ENCODE measurements at places on chromosomes 16 and 17.

- no peak for DNase-seq
These were observed 129.5 kb downstream of the ANKRD11 start for GRCh38 chr16:89360760-89361435.

GRCh38 chr16:57802341-57803133 lies at the start of gene KIFC3:
TSS of gene KIFC3 (minus strand) at chr16:57802491. CDS start at chr16:57798243, 4,248 bp downstream.
- peak; percentile 56 for DNase-seq

GRCh38 chr16:14501331-14502255 lies 128.5 kb downstream of the PARN start:
- DNase-seq: peak; percentile 97

DNA sequence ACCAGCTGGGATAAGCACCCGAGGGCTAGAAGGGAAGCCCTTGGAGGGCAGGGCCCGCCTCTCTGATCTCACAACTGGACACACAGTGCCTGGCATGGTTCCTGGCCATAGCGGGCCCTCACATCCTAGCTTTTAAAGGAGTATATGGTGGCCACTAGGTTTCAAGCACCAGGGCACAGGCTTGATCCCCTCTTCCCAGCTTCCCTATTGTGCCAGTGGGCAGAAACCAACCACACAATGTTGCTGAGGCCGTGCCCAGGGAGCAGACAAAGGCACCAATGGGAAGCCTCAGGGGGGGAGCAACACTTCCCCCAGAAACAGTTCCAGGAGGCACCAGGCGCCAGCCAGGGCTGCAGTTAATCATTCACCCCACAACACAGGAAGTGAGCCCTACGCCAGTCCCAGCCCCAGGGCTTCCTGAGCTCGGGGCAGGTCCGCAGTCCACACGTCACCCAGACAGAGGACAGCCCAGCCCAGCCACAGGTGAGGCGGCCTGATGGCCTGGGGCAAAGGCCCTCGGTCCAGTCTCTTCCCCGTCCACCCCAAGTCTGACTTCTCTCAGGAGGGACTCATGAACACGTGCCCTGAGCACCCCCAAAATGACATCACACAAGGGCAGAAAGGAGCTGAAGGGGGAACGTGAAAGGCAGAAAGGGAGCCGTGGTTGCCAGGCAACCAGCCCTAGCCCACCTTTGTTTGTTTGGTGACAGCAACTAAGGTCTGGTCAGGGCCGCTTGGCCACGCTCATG lies 12.8 kb downstream of the SMIM5 start:
- no peak for DNase-seq

DNA sequence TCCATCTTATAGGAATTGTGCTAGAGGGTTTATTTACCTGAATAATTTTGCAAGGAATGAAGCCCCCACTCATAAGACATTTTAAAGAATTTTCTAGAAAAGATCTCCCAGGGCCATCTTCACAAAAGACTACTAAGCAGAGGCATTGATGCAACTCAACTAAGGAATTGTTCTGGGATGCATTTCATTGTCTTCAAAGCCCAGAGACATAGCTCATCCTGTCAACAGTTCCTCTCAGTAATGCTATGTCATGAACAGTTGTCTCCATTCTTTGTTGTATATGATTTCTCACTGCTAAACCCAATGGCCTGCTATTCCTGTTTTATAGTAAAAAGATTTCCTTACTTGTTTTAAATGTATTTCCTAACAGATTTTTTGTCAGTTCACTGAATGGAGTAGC lies 136.8 kb upstream of the RBL2 start:
- no peak for DNase-seq

DNA sequence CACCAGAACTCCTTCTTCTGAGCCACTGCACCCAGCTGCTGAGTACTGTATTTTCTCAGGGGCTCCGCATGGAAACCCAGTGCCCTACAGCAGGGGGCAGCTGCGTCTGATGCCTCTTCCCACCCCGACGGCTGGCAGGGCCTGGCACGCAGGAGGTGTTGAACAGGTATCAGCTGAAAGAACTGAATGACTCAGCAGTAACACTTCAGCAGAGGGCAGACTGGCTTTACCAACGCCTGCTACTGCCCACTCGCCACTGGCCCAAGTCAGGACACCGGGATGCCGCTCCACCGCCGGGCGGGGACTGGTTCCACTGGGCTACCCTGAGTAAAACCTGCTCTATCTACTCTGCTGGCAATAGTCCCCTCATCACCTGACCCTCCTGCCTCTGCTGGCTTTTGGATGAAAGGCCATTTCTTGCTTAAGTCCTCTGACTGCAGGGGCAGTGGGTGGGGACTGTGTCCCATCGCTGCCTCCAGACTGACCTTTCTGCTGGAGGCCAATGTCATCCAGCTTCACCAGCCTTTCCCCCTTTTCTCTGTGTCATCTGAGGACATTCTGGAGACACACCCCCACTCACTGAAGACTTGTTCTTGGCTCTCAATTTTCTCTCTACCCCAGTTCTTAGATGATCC lies 100.4 kb upstream of the FA2H start:
- no peak for DNase-seq

GRCh38 chr16:27235055-27235937 lies 32.0 kb downstream of the KDM8 start:
- DNase-seq: peak; percentile 92

DNA sequence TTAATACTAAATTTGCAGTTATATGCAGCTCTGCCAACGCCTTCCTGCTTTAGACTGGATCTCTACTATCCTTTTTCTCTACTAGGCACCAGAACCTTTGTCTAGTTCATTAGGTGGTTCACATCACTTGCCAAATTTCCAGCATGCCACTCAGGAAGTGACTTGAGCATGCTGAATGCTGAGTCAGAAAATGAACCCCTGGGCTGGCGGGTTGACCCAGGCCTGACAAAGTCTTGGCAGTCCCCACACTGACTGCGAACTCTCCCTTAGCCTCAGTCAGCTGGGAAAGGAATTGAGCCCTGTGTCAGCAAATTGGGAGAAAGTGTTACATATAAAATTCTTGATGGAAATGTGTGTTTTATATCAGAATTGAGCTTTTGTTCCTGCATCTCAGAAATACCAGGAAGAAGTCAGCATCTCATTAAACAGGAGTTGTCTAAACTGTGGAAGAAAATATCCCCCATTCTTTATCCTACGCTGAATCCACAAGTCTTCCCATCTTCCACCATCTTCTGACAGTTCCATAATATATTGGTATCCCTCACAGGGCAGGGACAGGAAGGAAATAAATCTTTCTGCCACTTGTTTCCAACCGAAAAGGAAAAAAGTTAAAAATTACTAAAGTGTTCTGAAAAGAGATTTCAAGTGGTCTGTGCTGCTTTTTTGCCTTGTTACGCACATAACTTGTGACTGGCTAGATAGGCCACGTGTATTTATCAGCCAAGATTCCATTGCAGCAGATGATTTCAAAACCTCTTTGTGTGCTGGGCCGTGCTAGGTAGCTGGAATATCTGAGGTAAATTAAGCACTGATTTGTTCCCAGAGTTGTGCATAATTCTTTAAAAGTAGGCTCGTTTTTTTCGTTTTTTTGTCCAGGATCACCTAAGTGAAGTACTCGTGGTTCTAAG lies 16.7 kb upstream of the SLC12A3 start:
- peak; percentile 84 for DNase-seq

All from fibroblast of mammary gland (primary cell).